Upper lobe of right lung (tissue), 1 donor: ENCODE measurements at places on chromosomes 4 and X. TPM values are rescaled to one million over a fixed set of nuclear protein-coding genes. Genes with fewer than 3 reads are reported as not detected.
A peak's percentile ranks its signal among the peaks of the same experiment; 100 is the strongest.

- H3K4me3 ChIP-seq: no peak overlapping the region
- H3K4me1 ChIP-seq: no peaks in the 10 kb centered on the region
- no peaks in the 10 kb centered on the region for H3K36me3 ChIP-seq
- no peaks in the 10 kb centered on the region for H3K27me3 ChIP-seq
- DNase-seq: no peak
- H3K27ac ChIP-seq: no peak overlapping the region
Measured at GRCh38 chrX:39718981-39719380, 378.8 kb downstream of the BCOR start.

DNA sequence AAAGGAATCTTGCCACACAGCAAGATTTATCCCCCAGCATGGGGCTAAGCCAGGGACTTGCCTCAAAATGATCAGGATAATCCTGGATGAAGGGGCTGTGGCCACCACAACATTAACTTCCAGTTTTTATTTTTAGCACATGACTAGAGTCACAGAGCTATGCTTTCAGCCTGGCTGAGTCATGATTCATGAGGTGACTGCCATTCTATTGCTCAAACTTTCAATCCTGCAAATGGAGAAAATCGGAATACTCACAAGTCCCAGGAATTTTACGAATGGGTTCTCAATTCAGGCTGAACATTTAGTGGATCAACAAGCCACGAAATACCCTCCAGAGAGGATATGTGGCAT, 70.7 kb upstream of the HPGD start:
- H3K4me3 ChIP-seq: no peak overlapping the region
- DNase-seq: no peak
- no peaks in the 10 kb centered on the region for H3K4me1 ChIP-seq
- H3K36me3 ChIP-seq: no peaks in the 10 kb centered on the region

DNA sequence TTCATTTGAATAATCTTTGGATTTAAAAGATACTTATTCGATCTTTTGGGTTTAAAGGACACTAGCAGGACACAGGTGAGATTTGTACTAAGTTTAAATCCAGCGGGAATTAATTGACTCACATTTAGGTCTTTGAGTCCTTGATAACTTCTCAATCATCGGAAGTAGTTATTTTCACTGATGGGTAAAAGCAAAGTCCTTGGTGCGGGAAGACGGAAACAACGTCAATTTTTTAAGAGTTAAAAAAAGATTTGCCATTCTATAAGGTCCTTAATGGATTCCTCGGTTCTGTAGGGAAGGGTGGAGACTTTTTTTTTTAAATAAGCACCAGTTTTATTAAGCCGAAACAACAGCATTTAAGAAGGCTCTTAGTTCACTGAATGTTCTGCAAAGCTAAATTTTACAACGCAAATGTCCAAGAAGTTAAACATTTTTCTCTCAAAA, 2.9 kb downstream of the TMSB4X start:
- peaks cover 5% of the 10 kb centered on the region for H3K36me3 ChIP-seq
- H3K4me3 ChIP-seq: peak overlapping the region; percentile 70
- no peaks in the 10 kb centered on the region for H3K27me3 ChIP-seq
- no peaks in the 10 kb centered on the region for H3K4me1 ChIP-seq
- peak overlapping the region; percentile 97 for H3K27ac ChIP-seq

TBC1D14 gene
- 51.8 TPM for total RNA-seq

DNA sequence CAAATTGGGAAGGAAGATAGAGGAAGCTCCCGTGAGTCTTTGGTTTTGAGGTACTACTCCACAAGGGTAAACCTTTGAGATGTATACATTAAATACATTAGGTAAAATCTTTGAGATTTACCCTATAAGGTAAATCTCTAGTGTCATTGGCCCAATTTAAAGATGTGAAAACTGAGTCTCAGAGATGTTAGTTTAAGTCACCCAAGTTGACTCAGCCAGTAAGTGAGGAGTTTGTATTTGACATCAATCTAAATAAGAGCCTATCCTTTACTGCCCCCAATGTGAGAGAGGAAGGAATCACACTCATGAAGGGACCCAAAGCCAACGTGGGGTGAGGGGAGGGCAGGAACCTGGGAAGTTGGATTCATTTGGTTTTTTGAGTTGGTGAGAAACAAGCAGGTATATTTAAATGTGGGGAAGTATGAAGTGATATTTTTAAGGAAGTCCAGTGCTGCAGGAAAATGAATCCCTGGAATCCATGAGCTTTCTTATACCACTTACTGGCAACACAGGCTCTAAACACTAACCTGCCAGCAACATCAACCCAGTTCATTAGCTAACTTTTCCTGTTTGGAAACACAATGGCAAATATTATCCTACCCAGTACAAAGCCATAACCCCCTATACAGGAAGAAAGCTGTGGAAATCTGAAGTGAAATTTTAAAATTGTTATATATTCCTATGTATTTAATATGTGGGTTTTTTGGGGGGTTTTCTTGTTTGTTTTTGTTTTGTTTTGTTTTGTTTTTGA, 55.3 kb downstream of the PALLD start:
- H3K27me3 ChIP-seq: no peaks in the 10 kb centered on the region
- no peak overlapping the region for H3K27ac ChIP-seq
- no peak overlapping the region for H3K4me3 ChIP-seq

- no peaks in the 10 kb centered on the region for H3K27me3 ChIP-seq
- DNase-seq: no peak
- H3K36me3 ChIP-seq: no peaks in the 10 kb centered on the region
- H3K4me1 ChIP-seq: no peaks in the 10 kb centered on the region
Measured at GRCh38 chrX:140817943-140818342, 108.4 kb downstream of the LINC00632 start.
